Lung (tissue), 17 donors: ENCODE measurements at places on chromosomes 2 and 18. TPM values are rescaled to one million over a fixed set of nuclear protein-coding genes. Genes with fewer than 3 reads are reported as not detected.

The NOSTRIN gene
- total RNA-seq = 29.2 TPM

The RAB27B gene
- 21.5 TPM for total RNA-seq

DNA sequence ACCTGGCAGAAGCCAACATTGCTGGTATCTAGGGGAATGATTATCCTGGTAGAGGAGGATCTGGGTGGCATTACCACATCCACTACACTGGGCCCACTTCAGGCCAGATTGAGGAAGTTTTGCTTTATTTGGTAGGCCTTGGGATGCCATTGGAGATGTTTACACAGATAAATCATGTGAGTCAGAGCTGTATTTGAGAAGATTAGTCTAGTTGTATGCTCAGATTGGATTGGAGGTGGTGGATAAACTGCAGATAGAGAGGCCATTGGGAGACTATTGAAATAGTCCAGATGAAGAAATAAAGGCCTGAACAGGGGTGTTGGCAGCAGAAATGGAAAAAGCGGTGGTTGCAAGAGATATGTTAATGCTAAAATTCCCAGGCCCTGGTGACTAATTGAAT is 81.5 kb downstream of the EFEMP1 start:
- H3K36me3 ChIP-seq = no peaks in the 10 kb centered on the region
- DNase-seq = no peak
- no peaks in the 10 kb centered on the region for H3K4me1 ChIP-seq
- no peaks in the 10 kb centered on the region for H3K27me3 ChIP-seq
- H3K4me3 ChIP-seq = no peak overlapping the region

- DNase-seq = no peak
- H3K4me3 ChIP-seq = no peak overlapping the region
- no peaks in the 10 kb centered on the region for H3K27me3 ChIP-seq
Measured at GRCh38 chr2:216073773-216074172, 7.8 kb downstream of the PECR start.

DNA sequence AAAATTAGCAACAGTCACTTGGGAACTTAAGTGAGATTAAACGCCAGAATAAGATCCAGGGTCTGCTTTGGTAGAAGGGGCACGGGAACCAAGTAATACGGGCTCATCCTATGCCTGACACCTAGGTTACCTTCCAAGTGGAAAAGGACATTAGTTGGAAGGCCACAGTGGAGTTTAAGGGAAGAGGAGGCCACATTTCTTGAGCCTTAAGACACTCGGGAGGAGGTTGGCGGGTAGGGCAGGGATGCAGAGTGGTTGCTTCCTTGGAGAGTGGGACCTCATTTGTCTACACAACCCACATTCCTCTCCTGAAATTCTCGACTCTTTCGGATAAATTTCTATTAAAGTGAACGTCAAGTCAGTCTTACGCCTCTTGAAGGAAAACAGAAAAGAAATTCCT is 510 bp upstream of the DNAH6 start:
- no peak overlapping the region for H3K4me3 ChIP-seq
- no peak for DNase-seq
- H3K27ac ChIP-seq = peak overlapping the region; percentile 64
- H3K27me3 ChIP-seq = no peaks in the 10 kb centered on the region

DNA sequence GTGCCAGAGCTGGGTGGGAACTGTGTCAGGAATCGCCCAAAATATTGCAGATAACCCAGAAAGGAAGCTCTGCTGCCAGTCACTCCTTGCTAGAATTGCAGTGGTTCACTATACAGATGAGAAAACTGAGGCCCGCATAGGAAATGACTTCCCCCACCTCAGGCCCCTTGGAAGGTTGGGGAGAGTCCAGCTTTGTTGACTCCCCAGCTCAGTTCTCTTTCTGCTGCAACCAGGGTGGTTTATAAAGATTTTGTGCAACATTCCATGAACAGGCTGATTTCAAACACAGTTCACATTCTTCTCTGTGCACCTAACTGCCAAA is 11.3 kb downstream of the SPR start:
- H3K36me3 ChIP-seq = no peaks in the 10 kb centered on the region
- DNase-seq = no peak
- H3K27me3 ChIP-seq = peaks cover 38% of the 10 kb centered on the region

- H3K4me1 ChIP-seq = peaks cover 14% of the 10 kb centered on the region
- no peak overlapping the region for H3K27ac ChIP-seq
- no peaks in the 10 kb centered on the region for H3K36me3 ChIP-seq
- H3K27me3 ChIP-seq = no peaks in the 10 kb centered on the region
Measured at GRCh38 chr2:188345831-188346458, 54.3 kb downstream of the GULP1 start.
